ENCODE measurements at places on chromosomes 1 and 21. TPM values are rescaled to one million over a fixed set of nuclear protein-coding genes. Genes with fewer than 3 reads are reported as not detected.

- DNase-seq, result no peak
Observed at GRCh38 chr1:25799352-25799934, 550 bp upstream of the SELENON start.

DNA sequence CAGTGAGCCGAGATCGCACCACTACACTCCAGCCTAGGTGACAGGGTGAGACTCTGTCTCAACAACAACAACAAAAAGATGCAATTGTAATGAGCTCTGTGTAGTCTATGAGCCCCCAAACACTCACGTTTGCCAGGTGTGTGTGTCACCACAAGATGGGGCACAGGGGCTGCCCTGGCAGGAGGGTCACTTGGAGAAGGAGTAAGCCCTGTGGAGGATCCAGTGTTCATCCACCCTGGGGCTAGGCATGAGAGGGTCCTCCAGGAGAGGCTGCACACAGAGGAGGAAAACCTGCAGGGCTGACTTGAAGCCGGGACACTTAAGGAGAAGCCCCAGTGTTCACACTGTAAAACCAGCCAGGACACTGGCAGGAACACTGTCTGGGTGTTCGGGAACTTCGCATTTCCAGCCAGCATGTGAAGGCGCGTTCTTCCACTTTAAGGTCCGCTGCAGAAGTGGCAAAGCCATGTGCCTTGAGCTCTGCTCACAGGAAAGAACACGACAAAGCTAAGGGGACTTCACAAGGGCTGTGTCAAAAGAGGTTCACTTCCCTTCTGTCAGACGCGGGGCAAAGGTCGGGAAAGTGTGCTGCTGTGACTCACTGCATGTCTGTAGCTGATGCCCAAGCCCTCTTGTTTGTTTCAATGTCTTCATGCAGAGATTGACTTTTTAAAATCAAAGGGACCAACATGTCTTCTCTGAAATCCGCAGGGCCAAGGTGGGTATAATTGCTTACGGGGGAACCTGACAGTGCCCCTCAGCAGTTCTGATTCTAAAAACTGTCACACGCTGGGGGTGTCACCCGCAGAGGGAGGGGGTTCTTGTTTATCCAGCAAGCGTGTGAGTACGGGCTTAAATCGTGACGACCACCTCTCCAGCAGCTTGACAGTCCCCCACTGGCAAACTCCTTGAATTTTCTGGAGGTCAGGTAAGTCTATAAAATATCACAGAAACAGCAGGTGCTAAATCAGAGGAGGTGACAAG lies 102.8 kb downstream of the RIPK4 start:
- peak; percentile 6 for DNase-seq

DNA sequence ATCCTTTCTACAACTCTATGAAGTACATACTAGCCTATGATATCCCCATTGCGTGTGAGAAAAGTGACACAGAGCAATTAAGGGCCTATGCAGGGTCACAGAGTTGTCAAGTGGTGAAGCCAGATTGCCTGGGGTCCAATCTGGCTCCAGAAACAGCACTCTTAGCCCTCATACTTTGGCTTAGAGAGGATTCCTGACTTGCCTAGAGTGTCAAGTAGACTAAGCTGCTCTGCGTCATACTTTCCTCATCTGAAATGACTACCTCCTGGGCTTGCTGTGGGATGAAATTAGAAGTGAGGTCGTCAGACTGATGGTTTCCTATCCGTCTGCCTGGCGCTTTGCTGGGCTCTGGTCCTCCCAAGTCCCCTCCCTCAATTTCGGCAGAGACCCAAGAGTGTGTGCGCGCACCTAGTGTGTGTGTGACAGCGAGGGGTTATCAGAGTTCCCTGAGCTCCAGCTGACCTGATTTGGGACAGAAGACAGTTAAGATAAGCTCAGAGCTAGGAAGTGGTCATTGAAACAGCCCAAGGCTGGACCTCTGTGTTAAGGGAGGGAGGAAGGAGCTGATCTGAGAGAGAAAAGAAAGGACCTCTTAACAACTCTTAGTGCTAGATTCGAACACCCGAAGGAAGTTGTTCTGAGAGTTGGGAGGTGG lies 5.4 kb upstream of the NUAK2 start:
- no peak for DNase-seq

DNA sequence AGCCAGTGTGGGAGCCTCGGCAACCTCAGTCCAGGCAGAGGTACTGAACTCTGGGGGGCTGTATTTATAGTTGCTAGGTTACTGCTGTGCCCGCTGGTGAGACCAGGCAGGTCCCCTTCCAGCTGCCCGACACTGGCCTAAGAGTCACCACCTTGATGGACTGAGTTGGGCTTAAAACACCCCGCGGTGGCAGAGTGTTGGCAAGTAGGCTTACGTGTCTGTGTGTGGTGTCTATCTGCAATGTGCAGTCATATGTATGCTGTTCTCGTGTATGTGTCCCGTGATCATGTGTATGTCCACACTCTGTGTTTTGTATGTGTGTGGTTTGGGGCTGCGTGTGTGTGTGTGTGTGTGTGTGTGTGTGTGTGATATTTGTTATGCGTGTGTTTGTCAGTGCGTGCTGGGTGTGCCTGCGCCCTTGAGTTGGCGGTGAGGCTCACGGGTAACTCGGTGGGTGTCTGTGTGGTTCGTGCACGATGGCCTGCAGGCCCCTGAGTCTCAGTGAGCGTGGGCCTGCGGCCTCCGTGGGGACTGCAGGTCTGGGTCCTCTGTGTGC lies 65.5 kb downstream of the MEF2D start:
- no peak for DNase-seq

S100A12 gene
- total RNA-seq, result not detected

PLPP3 gene
- total RNA-seq, result 7.2 TPM

GRCh38 chr1:99439433-99440075 lies 175.3 kb downstream of the PLPPR4 start:
- no peak for DNase-seq

GRHL3 gene
- not detected for total RNA-seq

CLEC20A gene
- not detected for total RNA-seq

GRCh38 chr1:183101081-183101480 lies 77.9 kb downstream of the LAMC1 start:
- DNase-seq, result no peak

DNA sequence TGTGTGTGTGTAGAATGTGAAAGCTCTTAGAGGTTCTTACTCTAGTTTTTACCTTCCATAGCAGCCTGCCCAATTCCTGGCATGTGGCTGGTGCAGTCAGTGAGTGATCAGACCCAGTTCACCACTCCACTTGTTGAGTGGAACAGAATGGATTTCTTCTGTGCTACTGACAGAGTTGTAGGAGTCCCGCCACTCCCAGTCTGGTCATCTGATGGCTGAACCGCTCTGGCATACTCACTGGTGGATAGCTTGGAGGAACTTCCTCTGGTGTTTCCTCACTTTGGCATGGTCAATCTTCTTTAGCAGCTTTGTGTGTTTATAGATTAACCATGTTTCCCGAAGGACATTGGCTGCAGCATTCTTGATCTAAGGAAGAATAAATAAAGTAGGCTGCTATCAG lies 106.7 kb upstream of the ADAR start:
- no peak for DNase-seq

ROR1 gene
- 10.9 TPM for total RNA-seq

GRCh38 chr1:41103766-41104165 lies 82.2 kb upstream of the SLFNL1 start:
- DNase-seq, result no peak

- no peak for DNase-seq
Observed at GRCh38 chr21:44959376-44960091, 19.7 kb downstream of the SLX9 start.

- peak; percentile 26 for DNase-seq
Observed at GRCh38 chr1:235402457-235403200, 35.4 kb downstream of the TBCE start.

- DNase-seq, result no peak
Observed at GRCh38 chr1:10814312-10814711, 17.9 kb upstream of the CASZ1 start.

PDZK1IP1 gene
- total RNA-seq, result not detected

GRCh38 chr1:85229574-85230097 lies 28.8 kb upstream of the SYDE2 start:
- no peak for DNase-seq

DNA sequence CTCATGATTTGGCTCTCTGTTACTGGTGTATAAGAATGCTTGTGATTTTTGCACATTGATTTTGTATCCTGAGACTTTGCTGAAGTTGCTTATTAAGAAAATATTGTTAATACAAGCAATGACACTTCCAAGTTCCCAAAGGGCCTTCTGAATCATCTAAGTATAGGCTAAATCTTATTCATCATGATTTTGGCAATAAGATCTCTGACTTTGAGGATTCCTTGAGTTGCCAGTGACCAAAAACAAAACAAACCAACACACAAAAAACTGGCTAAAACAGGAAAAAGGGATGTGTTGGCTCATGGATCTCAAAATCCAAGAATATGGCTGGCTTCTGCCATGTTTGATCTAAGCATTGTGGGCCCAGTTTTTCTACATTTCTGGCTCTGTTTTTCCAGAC lies 163.4 kb downstream of the HHIPL2 start:
- DNase-seq, result no peak

GRCh38 chr1:51627672-51628071 lies 10.8 kb downstream of the OSBPL9 start:
- DNase-seq, result peak; percentile 65

SOD1 gene
- 190 TPM for total RNA-seq

- no peak for DNase-seq
Observed at GRCh38 chr1:14999441-14999840, 154.1 kb upstream of the TMEM51 start.

HMCN1 gene
- total RNA-seq, result 10.3 TPM

CCDC24 gene
- 2.2 TPM for total RNA-seq

PDC gene
- not detected for total RNA-seq

KPRP gene
- not detected for total RNA-seq

RABGGTB gene
- 114 TPM for total RNA-seq

Data from endothelial cell of umbilical vein (primary cell).